GM04503 (cell line): ENCODE measurements at places on chromosomes 3 and 15.

- DNase-seq, result no peak
Measured at GRCh38 chr15:81073801-81074200, 60.3 kb upstream of the CFAP161 start.

GRCh38 chr3:148930752-148931151 lies 60.6 kb upstream of the GYG1 start:
- no peak for DNase-seq

- DNase-seq, result no peak
Measured at GRCh38 chr3:80187981-80188380, 420.2 kb upstream of the ROBO1 start.

DNA sequence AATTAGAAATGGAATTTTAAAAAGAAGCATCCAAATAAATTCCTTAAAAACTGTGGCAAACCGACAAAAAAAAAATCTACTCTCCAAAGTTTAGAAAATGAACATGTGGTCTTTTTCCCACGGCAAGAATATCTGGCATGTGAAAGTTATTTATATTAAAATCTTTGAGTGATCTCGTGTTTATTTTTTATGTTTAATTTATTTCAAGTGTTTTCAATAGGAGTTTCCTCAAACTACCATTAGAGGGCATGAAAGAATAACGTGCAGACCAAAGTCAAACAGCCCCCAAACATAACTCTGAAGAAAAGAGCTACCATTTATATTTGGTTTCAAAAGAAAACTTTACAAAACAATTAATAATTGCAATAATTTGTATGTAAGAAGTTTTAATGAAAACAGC lies 286.4 kb downstream of the ZIC4 start:
- no peak for DNase-seq

GRCh38 chr3:66047311-66048050 lies 8.8 kb upstream of the MAGI1 start:
- DNase-seq, result peak; percentile 97

- DNase-seq, result no peak
Measured at GRCh38 chr3:168514252-168514651, 418.5 kb upstream of the GOLIM4 start.

- no peak for DNase-seq
Measured at GRCh38 chr3:69838696-69839515, 99.6 kb downstream of the MITF start.

DNA sequence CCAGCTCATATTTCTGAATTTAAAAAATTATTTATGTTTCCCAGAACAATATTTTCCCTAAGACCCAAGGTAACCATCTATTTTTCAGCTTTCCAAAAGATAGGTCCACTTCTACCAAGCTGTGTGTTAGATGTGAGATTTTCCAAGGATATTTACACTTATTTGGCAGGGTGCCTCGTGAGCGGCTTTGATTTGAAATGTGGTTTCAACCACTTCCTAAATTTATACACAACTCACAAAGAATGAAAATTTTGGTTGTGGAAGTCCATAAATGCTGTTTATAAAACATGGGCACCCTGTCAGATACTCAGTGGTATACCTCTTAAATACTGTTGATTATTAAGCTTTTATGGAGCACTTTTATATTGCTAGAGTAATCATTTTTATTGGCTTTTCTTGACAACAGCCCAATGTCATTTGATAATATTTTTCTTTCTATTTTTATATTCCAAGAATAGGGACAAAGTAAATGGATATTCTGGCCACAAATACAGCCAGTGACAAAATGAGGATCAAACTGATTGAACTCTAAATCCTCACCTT lies 57.6 kb downstream of the GAP43 start:
- no peak for DNase-seq

DNA sequence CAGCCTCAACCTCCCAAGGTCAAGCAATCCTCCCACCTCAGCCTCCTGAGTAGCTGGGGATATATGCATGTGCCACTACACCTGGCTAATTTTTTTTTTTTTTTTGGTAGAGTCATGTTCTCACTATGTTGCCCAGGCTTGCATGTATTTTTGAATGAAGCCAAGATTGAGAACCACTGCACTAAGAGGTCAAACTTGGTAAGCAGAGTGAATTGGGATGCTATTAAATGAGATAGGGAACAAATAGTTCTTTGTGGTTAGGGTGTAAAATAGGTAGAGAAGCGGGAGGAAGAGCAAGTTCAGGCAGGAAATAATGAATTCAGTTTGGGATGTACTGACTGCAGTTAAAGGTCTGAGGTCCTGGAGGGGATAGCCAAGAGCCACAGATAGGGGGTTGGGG lies 39.9 kb upstream of the PIAS1 start:
- no peak for DNase-seq

GRCh38 chr3:64195789-64196188 lies 29.5 kb downstream of the PRICKLE2 start:
- no peak for DNase-seq

DNA sequence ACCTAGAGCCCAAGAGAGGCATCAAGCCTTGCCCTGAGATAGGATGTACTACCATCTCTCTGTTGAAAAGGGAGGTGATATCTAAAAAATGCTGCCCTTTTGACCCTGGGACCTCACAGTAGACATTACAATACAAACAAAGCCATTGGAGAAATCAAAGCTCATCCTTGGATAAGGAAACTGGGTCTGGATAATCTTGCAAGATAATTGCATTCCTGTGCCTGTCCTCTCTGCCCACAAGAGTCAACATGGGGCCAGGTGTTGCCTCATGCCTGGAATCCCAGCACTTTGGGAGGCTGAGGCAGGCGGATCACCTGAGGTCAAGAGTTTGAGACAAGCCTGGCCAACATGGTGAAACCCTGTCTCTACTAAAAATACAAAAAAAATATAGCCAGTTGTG lies 57.3 kb upstream of the DLG1 start:
- DNase-seq, result no peak

GRCh38 chr3:132253262-132253878 lies 63.8 kb upstream of the ACP3 start:
- no peak for DNase-seq

- DNase-seq, result peak; percentile 57
Measured at GRCh38 chr3:146313746-146314111, 62.8 kb upstream of the PLSCR4 start.

- no peak for DNase-seq
Measured at GRCh38 chr15:45714590-45715488, 80.0 kb downstream of the SQOR start.

DNA sequence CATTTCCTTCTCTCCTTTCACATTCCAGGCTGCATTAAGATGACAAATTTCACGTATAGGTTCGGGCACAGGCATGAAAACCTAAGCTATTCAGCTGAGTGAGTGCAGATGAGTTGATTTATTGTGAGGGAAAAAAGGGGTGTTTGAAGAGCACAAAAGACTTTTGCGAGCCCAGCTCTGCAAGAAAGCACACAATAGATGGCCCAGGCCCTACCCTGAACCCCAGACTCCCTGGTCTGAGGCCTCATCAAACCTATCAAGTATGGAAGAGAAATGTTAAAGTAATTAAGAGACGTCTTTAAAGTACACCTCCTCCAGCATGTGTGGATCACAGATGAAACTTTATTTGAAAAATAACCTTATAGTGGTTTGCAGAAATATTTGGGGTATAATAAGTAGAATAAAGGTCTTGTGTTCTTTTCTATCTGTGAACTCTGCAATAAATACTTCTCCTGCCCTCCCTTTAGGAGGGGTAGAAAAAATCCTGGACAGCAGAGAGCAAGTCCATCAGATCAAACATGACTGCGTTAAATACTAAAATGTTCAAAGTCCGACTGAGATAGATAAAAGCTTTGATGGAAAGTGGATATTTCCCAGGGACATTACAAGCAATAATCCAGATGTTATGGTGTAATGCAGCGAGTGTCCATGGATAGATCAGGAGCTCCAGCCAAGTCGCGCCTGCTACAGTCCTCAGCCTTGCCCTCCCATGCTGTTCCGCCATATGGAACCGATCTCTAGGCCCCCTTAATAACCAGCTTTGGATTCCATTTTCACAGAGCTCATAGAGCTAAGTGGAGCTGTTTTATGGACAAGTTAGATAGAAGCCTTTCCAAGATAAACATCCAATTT lies 121.5 kb downstream of the MCTP2 start:
- no peak for DNase-seq

- no peak for DNase-seq
Measured at GRCh38 chr3:45355351-45355750, 33.0 kb upstream of the LARS2 start.

DNA sequence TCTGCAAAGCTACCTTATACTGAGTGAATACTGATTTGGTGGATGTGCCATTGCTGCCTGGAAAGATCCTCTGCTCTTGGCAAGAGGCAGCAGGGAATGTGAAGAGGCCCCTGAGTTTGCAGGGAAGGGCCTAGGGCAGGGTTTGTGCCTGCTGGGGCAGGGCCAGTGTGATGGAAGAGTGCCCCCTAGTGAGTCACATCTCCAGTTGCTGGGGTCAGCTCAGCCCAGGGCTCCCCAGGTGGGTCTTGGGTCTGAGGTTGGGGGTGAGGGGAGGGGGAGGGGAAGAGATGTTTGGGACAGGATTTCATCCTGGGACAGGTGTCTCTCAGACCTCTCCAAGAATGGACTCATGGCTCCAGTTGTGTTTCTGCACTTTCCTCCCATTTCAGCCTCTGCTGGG lies 4.1 kb upstream of the AMOTL2 start:
- no peak for DNase-seq

- no peak for DNase-seq
Measured at GRCh38 chr15:68213991-68214837, 9.1 kb upstream of the CALML4 start.

GRCh38 chr3:9649791-9650521 lies 651 bp downstream of the MTMR14 start:
- no peak for DNase-seq

DNA sequence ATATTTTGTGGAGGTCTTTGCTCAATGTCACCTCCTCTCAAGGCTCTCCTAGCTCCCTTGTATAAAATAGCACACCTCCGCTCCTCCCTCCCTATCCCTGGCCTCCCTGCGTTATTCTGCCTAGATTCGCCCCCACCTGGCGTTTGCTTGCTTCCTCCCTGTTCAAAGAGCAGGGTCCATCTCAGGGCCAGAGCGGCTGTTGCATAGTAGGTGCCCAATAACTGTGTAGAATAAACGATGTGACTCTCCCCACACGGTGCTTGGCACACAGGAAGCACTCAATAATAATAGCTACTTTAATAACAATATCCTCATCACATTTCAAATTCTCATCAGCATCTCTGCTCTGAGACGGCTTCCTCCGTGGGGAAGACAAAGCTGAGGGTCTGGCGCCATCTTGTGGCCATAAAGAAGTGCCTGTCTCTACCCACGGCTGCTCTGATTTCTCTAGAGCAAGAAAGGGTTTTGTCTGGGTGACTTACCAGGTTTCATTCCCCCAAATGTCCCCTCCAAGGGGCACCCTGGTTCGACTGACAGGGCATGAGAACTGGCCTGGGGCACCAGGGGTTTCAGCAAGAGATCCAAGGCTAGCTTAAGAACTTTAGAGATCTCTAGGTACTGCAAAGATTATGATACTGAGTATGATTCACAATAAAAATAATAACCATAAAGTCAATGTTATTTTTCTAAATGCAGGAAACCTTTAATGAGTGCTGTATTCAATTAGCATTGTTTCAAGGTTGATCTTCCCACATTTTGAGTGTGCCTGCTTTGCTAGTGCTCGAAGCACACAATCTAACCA lies 16.1 kb downstream of the CD276 start:
- DNase-seq, result no peak

DNA sequence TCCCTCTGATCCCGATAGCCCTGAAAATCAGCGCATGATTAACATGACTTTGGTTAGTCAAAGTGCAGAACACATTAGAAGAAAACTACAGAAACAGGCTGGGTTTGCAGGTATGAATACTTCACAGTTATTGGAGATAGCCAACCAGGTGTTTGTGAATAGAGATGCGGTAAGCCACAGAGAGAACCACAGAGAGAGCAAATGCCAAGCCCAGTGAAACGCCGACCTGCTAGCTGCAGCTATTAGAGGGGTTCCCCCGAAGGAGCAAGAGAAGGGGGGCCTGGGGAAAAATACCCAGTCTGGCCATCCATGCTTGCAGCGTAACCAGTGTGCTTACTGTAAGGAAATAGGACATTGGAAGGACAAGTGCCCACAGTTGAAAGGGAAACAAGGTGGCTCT lies 523.9 kb upstream of the CNTN3 start:
- DNase-seq, result no peak

DNA sequence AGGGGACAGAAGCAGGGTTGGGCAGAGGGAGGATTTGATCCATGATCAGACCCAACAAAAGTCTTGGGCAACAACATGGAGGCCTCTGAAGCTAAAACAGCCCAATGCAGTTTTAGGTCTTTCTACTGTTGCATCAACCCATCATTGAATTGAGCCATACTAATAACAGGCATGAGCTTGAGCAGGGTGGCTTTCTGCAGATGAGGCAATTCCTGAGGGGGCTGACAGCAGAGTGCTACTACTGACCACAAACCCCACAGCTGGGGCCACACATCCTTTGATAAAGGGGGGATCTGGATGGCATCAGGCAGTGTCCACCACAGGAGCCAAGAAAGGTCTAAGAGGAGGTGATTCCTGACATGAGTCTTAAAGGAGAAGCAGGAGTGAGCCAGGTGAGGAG lies 517.0 kb upstream of the PPP2R3A start:
- no peak for DNase-seq

DNA sequence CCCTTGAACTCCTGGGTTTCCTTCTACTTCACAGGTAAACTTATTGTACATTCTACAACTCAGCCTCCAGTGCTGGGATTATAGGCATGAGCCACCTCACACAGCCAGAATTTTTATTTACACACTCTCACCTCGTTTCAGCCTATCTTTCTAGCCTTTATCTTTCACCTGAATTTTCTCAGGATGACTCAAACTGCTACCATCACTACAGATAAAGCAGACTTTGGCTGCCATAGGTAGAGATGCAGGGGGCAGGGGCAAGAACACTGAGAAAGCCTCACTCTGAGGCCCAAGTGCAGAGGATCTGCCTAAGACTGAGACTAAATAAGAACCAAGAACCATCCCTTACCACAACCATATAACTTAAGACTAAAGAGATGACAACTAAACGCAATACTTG lies 59.0 kb downstream of the ETFA start:
- no peak for DNase-seq

- DNase-seq, result no peak
Measured at GRCh38 chr3:36305929-36306520, 74.3 kb upstream of the STAC start.

DNA sequence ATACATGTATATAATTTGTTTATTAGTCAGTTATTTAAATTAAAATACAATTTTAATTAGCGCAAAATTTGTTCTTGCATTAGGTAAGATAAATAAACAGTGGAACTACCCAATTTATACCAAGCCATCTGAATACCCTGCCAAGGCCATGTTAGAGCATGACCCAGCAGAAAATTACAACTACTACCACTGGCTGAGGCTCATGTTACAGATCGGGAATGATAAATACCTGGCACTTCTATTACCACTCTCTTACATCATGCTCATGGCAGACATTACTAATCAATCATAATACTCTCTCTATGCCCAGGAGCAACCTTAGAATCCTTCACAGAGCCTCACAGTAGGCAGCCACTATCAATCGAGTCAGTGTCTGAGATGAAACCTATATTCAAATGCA lies 21.2 kb upstream of the LMOD3 start:
- no peak for DNase-seq

DNA sequence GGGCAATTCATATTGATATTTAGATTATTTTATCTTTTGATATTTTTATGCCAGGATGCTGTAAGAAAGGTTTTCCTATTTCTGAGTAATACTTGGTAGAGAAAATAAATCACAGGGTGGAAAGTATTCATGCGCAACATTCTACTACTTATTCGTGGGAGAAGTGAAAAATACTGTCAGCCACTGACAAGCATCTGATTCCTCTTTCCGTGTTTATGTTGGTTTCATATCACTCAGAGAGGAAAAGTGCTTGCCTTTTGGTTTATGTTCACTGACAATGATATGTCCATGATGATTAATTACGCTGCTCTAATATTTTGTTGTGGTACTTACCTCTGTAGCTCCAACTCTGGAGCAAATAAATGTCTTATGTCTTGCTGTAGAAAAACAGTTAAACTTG lies 429.4 kb downstream of the EDEM1 start:
- no peak for DNase-seq
